Breast epithelium (tissue), 4 donors: ENCODE measurements at places on chromosomes 11 and 22.

DNA sequence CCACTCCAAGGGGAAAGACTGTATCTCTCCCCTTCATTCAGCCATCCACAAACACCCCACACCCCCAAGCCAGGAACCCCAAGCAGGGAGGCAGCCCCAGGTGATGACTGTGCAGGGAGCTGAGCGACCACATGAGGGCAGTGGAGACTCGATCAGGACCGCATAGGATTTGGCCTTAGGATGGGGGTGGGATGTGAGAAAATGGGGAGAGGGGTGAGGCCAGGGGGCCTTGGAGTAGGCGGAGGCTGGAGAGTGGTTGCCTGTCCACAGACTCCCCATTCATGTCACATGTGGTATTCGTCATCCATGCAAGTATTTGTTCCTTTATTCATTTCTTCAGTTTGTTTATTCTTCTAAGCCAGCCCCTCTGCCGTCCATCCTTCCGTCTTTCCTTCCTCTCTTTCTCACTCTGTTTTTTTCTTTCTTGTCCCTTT, 2.7 kb upstream of the RHOD start:
- no peak for DNase-seq

- no peak for DNase-seq
Measured at GRCh38 chr11:46285173-46285572, 7.7 kb downstream of the CREB3L1 start.

DNA sequence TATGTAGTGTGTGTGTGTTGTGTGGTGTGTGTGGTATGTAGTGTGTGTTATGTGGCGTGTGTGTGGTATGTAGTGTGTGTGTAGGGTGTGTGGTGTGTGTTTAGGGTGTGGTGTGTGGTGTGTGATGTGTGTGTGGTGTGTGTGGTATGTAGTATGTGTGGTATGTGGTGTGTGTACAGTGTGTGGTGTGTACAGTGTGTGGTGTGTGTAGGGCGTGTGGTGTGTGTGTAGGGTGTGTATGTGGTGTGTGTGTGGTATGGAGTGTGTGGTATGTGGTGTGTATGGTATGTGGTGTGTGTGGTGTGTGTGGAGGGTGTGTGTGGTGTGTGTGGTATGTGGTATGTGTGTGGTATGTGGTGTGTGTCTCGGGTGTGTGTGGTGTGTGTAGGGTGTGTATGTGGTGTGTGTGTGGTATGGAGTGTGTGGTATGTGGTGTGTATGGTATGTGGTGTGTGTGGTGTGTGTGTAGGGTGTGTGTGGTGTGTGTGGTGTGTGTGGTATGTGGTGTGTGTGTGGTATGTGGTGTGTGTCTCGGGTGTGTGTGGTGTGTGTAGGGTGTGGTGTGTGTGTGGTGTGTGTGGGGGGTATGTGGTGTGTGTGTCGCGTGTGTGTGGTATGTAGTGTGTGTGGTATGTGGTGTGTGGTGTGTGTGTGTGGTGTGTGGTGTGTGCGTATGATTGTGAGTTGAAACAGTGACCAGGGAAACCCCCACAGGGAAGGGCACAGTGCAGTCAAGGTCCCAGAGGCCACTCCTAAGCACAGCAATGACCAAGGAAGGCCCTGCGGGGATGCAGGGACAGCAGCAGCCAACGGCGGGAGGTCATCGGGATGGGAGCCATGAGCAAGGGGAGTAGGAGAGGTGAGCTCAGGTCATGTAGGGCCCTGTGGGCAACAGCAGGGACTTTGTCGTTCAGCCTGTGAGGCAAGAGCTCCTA, 2.9 kb upstream of the PPP6R2 start:
- DNase-seq = no peak

GRCh38 chr22:44446483-44446882, 51.5 kb downstream of the RTL6 start:
- no peak for DNase-seq

- no peak for DNase-seq
Measured at GRCh38 chr11:35077709-35078469, 61.1 kb upstream of the CD44 start.

DNA sequence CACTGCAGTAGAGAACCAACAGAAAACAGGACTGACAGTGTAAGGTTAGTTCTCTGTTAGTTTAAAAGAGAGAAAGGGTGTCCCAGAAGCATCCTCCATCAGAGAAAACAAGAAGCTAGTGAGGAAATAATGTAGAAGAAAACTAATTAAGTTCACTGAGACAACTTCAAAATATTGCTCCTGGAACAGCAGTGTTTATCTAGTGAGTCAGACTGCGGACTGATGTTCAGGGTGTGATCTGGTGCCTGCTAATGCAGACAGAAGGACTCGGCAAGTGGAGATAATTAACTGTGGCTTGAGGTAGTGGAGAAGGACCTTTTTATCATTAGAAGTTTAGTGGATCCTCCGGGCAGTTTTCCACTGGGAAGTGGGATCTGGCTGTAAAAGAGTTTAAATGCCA, 55.4 kb downstream of the CDON start:
- no peak for DNase-seq

DNA sequence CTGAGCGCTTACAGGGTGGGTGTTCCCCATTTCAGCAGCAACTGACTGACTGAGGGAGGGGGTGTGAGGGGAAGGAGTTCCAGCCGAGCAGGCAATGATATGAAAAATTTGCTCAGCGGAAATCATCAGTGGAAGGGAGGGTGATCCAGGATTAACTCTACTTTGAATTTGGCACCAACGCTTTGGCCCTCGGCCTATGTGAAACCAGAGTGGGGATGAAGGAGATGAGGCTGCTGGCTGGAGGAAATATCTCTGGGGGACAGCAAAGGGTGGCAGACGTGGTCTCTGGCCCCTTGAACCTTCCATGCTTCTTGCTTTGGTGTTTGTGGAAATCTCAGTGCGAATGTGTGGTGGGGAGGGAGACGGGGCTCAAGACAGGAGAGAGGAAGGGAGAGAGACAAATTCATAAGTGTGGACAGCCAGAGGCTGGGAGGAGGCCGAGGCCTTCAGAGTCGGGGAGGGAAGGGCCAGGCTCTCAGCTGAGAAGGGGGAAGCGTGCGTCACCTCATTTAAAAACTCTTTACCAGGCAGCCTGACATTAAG, 83.6 kb downstream of the FDX1 start:
- no peak for DNase-seq

DNA sequence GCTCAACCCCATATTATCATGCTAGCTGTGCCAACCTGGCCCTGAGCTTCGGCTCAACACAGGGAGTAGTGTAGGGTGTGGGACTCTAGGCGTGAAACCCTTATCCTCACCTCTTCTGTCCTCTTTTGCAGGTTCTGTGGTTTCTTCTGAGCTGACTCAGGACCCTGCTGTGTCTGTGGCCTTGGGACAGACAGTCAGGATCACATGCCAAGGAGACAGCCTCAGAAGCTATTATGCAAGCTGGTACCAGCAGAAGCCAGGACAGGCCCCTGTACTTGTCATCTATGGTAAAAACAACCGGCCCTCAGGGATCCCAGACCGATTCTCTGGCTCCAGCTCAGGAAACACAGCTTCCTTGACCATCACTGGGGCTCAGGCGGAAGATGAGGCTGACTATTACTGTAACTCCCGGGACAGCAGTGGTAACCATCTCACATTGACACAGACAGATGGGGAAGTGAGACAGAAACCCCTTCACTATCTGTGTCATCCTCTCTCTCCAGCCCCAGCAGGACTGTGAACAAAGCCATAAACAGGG, 76.4 kb downstream of the GGTLC2 start:
- no peak for DNase-seq

DNA sequence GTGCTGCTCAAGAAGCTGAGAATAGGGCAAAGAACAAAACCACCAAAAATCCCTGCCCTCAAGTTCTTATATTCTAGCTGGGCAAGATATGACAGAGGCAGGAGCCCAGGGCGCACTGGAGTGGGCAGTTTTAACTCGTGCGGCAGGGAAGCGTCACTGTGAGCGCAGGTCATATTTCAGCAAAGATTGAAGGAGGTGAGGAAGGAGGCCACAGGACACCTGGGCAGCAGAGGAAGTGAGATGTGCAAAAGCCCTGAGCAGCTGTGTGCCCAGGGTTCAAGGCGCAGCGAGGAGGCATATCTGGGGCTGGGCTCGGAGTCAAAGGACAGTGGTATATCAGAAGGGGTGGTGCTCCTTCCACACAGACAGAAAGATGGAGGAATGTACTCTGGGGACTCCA, 13.5 kb downstream of the KCNC1 start:
- peak; percentile 22 for DNase-seq

GRCh38 chr11:107183953-107184352, 165.7 kb upstream of the GUCY1A2 start:
- no peak for DNase-seq

DNA sequence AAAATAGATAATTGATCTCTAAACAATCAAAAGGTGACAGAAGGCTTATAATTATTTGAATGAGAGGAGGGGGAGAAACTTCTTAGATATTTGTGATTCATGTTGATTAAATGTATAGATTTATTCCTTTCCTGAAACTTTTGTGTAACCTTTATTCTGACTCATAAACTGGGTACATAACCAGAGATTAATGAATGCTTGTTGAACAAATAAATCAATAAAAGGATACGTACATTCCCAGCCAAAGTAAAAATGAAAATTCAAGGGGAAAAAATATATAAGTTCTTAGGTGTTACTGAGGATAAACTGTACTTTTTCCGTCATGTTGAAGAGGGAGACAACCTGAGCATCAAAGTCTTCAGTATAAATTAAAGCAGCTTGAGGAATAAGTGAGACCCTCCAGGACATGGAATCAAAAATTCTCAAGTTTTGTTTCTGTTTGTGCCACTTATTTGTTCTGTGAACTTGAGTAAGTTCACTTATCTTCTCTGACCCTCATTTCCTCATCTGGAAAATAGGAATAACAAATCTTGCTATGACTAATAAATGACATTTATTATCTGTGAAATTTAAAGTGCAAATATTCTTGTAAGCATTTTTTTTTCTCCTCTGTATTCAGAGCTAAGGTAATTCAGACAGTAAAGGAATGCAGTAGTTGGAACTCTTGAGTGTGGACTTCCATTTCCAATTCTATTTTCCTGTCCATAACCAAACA, 195.4 kb downstream of the METTL15 start:
- no peak for DNase-seq

DNA sequence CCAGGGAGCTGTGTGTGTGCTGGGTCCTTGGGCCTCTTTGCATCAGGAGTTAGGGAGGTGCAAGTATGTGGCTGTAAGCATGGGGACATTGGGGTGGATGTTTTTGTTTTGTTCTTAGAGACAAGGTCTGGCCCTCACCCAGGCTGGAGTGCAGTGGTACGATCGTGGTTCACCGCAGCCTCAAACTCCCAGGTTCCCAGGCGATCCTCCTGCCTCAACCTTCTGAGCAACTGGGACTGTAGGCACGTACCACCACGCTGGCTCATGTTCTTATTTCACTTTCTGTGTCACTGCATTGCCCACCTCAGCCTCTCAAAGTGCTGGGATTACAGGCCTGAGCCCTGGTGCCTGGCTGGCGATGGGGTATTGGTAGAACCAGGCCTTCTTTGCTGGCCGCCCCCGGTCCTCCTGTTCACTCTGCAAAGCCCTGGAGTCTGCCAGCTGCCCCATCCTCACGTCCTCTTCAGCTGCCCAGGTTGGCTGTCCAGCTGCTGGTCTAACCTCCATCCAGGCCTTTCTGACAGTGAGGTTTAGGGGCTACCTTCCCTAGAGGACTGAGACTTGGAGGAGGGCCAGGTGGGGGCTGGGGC, 851 bp upstream of the GRAMD4 start:
- DNase-seq = no peak

DNA sequence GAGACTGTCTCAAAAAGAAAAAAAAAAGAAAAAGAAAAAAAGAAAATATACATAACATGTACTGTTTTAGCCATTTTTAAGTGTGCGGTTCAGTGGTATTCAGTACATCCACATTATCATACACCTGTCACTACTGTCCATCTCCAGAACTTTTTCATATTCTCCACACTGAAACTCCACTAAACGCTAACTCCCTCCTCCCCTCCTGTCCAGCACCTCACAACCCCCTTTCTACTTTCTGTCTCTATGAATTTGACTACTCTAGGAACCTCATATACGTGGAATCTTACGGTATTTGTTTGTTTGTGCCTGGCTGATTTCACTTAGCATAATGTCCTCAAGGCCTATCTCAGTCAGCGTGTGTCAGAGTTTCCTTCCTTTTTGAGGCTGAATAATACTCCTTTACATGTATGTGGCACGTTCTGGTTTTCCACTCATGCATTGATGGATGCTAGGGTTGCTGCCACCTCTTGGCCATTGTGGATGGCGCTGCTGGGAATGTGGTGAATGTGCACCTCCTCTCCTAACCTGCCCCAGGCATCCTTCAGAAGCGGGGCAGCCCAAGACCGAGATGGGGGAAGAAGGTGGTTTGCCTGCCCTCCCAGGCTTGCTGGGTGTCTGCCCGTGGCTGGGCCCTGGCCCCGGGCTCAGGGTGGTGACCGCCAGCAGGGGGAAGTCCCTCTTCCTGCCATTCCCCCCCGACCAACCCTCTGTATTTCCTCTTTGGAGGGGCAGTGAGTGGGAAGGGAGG, 60.5 kb downstream of the BCR start:
- no peak for DNase-seq

- DNase-seq = no peak
Measured at GRCh38 chr11:74678041-74678440, 53.2 kb downstream of the CHRDL2 start.

DNA sequence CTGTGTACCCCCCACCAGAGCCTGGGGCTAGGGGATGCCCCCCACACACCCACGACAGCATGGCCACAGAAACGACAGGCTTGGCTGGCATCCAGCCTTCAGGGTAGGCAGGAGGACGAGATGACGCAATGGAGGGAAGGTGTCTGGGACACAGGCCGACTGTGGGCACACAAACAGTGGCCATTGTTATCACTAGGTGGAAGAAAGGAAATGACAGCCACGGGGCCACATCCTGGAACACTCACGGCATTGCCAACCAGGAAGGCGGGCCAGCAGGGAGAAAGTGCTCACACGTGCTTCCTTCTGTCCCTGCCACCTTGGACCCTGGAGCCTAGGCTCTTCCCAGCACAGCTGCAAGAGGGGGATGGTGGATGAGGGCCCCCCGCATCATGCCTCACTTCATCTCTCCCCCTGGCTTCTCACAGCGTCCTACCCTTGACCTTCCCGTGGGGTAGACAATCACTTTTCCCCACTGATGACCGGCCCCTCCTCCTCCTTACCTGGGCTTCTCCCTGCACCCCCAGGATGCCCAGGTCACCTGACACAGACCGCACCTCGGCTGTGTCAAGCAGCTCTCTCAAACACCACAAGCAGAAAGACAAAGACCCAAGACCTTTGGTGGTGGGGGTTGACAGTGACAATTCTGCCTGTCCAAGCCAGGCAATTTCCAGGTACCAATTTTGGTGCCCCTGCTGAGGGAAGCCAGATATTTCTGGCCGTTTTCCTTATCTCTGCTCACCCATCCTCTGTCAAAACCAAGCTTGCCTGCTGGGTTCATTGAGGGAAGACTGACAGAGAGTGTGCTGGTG, 8.6 kb downstream of the PLA2G6 start:
- peak; percentile 87 for DNase-seq

DNA sequence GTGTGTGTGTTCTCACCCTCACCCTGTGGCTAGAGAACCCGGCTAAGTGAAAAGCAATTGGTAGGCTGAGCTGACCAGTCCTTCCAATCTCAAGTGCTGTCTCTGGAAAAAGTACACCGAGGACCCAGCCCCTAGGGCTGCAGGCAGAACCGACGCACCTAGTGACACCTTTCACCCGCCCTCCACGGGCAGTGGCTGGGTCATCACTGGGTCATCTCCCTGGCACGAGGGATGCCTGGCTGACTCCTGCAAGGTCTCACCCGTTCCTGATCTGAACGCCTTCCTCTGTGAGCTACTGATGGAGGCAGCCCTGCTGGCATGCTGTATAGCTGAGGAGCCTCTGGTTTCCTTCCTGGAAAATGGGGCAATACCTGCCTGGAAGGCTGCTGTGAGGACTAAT, 311.5 kb downstream of the NTM start:
- no peak for DNase-seq
